ENCODE measurements at places on chromosomes 6 and 20.

DNA sequence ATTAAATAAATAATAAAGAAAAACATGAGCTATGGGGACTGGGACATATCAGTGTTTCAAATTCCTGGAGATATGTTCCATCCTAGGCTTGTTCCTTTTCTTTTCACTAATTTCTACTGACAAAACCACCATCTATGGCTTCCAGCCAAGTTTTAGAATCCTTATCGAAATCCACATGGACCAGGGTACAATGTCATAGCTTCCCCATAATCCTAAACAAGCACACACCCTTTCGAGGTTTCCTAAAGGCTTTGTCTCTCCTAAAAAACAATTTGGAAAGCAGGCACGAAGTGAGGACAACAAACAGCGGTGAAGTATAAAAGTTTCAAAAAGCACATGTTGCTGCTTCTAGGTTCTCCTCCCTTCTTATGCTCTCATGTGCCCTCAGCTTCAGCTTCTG, 13.3 kb upstream of the DST start:
- DNase-seq, result no peak

DNA sequence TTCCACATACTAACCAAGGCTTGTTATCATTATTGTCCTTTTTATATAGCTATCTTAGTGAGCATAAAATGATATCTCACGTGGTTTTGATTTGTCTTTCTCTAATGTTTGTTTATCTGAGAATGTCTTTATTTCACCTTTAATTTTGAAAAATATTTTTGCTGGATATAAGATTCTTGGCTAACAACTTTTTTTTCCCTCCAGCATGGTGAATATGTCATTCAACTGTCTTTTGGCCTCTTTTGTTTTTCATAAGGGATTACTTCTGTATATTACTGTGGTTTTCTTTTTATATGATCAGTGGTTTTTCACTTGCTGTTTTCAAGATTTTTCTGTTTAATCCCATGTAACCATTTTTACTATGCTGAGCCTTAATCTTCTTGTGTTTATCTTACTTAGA, 141.0 kb downstream of the GRM1 start:
- DNase-seq, result no peak

DNA sequence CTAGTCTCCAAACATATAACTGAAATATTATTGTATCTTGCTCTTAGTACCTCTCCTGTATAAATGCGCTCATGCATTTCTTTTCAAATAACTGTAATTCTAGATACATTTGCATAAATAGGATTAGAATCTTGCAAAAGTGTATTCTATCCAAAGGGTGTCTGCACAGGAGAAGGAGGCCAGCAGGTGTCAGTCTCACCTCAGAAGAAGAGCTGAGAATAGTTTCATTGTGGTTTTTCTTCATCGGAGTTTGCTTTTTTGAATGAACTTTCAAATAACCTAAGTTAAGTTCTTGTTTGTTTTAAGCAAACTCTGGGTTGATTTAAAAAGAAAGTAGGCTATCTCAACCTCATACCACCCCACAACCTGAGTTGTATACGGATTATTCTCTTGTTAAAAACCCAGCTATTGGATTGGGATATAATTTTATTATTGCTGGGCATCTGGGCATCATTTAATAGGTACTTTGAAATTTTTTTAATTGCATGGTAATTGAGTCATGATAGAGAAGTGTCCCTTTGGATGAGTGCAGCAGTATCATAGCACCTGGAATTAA, 125.0 kb upstream of the MLIP start:
- peak; percentile 24 for DNase-seq

DNA sequence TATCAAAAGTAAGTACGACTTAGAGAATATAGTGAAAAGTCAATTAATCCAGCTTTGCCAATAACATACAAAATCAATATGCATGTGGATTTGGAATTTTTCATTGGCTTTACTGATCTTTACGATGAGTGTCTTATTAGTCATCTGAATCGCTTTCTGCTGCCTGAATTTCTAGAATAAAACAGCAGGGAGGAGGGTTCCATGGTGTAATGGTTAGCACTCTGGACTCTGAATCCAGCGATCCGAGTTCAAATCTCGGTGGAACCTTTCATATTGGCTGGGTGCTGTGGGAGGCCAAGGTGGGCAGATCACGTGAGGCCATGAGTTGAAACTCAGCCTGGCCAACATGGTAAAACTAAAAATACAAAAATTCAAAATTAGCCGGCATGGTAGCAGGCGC, 448.8 kb downstream of the RNF144B start:
- DNase-seq, result no peak

DNA sequence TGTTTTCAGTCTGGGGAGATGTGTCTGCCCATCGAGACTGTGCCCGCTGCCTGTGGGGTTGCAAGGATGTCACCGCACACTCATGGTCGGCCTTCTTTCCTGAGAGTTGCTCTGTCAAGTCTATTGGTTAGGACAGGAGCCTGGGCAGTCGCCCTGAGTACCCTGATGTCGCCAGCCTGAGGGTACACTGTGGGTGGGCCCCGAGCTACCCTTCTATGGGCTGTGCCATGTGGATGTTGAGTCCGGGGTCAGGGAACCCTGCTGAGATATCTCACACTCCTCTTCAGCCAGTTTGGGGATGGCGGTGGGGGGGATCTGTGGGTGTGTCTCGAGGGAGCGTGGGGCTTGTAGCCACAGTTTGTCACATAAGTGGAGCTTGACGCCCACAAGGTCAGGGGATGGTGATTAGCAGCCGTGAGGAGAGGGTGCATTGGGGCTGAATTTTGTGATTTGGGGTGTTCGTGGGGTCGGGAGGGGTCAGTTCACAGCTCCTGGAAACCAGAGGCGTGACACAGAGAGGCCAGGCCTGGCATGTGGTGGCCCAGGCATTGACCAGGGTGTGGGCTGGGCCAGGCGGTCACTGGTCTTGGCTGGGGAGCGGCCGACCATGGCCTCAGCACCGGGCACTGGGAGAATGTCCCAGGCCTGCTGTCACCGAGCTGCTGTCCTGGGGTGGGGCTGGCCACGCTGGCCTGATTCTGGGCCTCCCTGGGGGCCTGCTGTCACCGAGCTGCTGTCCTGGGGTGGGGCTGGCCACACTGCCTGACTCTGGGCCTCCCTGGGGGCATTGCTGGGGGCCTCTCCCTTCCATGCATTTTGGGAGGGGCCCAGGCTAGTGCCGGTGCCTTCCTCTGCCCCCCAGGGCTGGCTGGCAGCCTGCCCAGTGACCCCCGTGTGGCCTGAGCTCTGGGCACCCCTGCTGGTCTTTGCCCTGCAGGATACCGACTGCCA, 1.6 kb upstream of the NPBWR2 start:
- DNase-seq, result no peak

DNA sequence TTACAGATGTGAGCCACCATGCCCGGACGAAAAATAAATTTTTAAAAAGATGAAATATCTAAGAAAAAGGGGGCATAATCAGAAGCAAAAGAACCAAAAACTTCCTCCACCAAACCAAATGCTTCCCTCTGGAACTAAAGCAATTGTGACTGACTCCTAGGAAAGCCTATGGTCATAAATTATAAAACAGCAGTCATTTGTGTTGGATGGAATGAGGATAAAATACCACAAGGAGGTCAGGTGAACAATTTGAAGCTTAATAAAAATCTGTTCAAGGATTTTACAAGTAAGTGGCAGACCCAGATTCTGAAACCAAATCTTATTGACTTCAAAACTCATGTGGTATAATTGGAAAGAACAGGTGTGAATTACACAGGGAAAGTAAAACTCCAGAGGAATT, 114.5 kb downstream of the KIF13A start:
- DNase-seq, result no peak

DNA sequence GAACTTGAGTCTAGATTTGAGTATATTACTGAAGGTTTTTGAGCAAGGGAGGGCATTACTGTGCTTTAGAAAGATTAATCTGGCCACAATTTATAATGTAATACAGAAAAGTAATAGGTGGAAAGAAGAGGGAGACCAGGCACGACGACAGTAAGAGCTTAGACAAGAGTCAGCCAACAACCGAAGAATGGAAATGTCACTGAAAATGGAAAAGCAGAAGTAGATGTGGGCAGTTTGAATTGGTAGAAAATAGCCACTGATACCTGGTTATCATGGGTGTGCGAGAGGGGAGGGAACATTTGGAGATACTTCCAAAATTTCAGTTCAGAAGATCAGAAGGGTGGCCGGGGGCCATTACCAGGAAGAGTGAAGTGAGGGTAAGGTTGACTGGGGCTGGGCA, 339.1 kb downstream of the UTRN start:
- DNase-seq, result no peak

DNA sequence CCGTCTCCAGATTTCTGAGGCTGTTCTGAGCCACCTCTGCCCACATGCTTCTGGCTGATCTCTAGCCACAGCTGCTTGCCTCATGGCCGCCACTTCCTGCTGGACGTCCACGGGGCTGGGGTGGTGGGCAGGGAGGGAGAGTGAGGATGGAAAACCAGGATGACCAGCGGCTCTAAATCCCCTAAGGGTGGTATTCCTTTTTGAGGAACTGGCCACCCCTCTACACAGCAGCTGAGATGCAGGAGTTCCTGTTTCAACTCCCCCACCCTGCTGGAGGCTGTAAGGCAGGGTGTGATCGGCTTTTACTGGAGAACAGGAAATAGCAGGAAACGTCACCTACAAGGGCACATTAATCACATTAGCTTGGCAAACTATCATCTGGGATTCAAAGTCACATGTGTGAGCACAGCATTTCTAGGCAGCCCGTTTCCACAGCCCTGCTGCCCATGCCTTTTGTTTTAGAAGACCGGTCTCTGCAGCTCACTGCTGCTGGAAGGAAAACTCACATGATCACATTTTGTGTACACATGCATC, 181.6 kb upstream of the ECI2 start:
- DNase-seq, result peak; percentile 65

DNA sequence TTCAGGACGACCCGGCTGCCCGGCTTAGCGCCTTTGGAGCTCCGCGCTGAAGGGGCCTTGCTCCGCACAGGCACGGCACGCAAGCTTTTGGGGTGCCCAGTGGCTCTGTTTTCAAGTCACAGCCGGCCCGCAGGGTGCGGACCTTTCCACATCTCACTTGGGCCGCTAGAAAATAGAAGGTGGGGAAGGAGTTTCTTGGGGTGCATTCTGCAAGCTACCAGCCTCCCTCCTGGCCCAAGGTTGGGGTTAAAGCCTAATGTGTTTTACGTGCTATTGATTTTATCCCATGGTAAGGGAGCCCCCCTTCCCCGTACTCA, 561 bp downstream of the KAT14 start:
- DNase-seq, result no peak

DNA sequence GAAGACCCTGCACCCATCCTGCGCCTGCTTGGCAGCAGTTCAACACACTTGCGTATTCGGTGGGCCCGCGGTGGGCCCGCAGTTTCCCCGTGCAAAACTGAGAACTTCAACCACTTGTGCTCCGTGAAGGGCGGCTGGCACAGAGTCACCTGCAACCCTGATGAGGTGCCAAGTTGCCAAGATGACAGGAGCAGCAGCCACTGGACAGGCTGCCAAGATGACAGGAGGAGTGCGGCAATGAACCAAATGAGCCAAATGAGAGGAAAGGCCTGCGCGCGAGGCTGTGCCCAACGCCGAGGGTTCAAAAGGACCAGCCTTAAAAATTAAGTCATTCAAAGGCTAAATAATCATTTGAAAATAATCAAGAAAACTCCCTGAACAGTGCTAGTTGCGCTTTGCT, 20.1 kb downstream of the DIDO1 start:
- no peak for DNase-seq

- no peak for DNase-seq
Measured at GRCh38 chr6:89048985-89049384, 31.6 kb upstream of the PNRC1 start.

- no peak for DNase-seq
Measured at GRCh38 chr6:157905590-157906342, 75.9 kb upstream of the SYNJ2 start.

GRCh38 chr20:40768105-40768504, 79.1 kb upstream of the MAFB start:
- DNase-seq, result no peak

- no peak for DNase-seq
Measured at GRCh38 chr6:137013738-137014602, 30.8 kb downstream of the IL20RA start.

DNA sequence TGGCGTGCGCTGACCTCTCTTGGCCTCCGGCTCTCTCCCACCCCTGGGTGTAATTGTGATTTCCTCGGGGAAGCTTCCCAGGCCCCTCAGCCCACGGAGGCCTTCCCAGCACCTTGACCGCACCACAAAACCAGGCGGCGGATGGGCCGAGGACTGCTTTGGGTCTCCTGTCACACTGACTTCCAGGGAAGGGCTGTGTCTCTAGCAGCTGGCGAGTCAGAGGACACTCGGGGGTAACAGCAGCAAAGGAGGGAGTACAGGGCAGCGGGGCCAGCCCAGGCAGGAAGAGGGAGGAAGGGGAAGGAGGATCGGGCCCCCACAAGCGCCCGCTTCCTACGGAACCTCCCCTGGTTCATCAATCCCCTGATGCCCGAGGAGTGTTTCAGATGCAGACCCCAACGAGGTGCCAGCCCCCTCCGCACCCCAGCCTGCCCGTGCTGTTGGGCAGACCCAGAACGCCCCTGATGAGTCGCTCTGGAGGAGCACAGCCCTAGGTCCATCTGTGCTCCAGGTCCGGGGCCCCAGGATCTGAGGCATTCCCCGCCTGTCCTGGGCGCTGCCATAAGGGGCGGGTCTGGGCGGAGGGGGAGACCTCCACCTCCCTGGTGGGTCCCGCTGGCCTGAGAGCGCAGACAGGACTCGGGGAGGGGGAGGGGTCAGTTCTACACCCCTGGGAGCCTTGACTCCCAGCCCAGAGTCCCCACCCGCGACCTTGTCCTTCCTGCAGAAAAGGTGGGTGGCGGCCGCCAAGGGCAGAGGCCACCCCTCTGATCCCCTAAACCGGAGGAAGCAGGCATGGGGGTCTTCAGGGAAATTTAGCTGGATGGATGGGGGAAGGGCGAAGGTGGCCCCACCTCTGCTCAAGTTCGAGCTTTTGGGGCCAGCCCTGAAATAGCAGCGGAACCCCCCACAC, 956 bp downstream of the CHRNA4 start:
- DNase-seq, result no peak

DNA sequence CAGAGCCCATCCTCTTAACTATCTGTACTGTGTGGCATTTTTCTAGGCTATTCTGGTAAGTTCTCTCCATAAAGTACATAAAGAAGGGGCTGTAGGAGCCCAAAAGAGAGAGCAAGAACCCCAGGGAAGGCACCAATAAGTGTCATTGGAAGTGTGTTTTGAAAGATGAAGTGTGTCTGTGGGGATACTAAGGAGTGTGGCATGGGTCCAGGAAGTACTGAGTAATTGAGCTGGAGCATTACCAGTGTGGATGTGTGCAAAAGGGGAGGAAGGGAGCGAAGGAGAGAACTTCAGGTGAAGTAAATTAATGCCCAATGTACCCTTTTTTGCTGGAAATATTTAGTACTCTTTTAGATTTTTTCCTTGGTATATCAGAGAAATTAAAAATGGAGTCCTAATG, 63.9 kb downstream of the KCNS1 start:
- no peak for DNase-seq

GRCh38 chr6:124882579-124883393, 79.5 kb upstream of the RNF217 start:
- no peak for DNase-seq

- DNase-seq, result no peak
Measured at GRCh38 chr20:3669710-3670367, 6.6 kb upstream of the GFRA4 start.

All from BJ (cell line).